Articular chondrocyte of knee joint (primary cell): ENCODE measurements at places on chromosomes 2 and 18. TPM values are rescaled to one million over a fixed set of nuclear protein-coding genes. Genes with fewer than 3 reads are reported as not detected.

Gene HTR2B
- total RNA-seq, result 1.2 and 1.3 TPM in 2 replicates

Gene GCKR
- total RNA-seq, result 0.43 and 0.78 TPM in 2 replicates

Gene ARHGAP15
- total RNA-seq, result not detected in 2 replicates

Gene REV1
- total RNA-seq, result 37.6 and 40.5 TPM in 2 replicates

Gene REG3A
- total RNA-seq, result not detected in 2 replicates
